ENCODE measurements at places on chromosomes 7 and 10. TPM values are rescaled to one million over a fixed set of nuclear protein-coding genes. Genes with fewer than 3 reads are reported as not detected.

DNA sequence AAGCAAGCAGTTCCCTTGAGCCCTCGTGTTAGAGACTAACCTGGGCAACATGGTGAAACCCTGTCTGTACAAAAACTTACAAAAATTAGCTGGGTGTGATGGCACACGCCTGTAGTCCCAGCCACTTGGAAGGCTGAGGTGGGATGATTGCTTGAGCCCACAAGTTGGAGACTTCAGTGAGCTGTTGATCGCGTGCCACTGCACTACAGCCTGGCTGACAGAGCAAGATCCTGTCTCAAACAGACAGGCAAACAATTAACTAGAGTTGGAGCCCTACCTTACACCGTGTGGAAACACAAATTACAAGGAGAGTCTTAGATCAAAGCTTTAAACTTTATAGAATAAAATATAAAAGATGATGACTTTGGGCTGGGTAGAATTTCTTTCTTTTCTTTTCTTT, 219.5 kb downstream of the CUX1 start:
- no peak for DNase-seq

- no peak for DNase-seq
Measured at GRCh38 chr7:69599955-69600709, 1.9 kb downstream of the AUTS2 start.

The ABCB4 gene
- total RNA-seq: 0.38 TPM

The CFTR gene
- total RNA-seq: not detected

Measured in activated naive CD8-positive, alpha-beta T cell treated with anti-CD3 and anti-CD28 coated beads for 36 hours (primary cell).